ENCODE measurements at places on chromosomes 3 and 15. TPM values are rescaled to one million over a fixed set of nuclear protein-coding genes. Genes with fewer than 3 reads are reported as not detected.

SPINK8 gene
- total RNA-seq: not detected

RETNLB gene
- not detected for total RNA-seq

SRGAP3 gene
- 35.5 TPM for total RNA-seq

GOLGA6D gene
- total RNA-seq: not detected

UBE2E1 gene
- 158 TPM for total RNA-seq

MUC20 gene
- 0.29 TPM for total RNA-seq

NMNAT3 gene
- total RNA-seq: 2.4 TPM

ALDH1L1 gene
- total RNA-seq: 5.6 TPM

GRCh38 chr15:72861354-72861910 lies 77.9 kb upstream of the ADPGK start:
- no peak overlapping the region for H3K4me3 ChIP-seq
- no peak overlapping the region for H3K27ac ChIP-seq
- H3K4me1 ChIP-seq: no peaks in the 10 kb centered on the region

- no peak overlapping the region for H3K27ac ChIP-seq
- no peaks in the 10 kb centered on the region for H3K27me3 ChIP-seq
- no peak for DNase-seq
- H3K4me1 ChIP-seq: no peaks in the 10 kb centered on the region
- no peak overlapping the region for H3K4me3 ChIP-seq
Observed at GRCh38 chr3:77602722-77603121, 562.8 kb downstream of the ROBO2 start.

GRCh38 chr3:138726946-138727730 lies 107.6 kb downstream of the PIK3CB start:
- no peaks in the 10 kb centered on the region for H3K27me3 ChIP-seq
- no peak overlapping the region for H3K4me3 ChIP-seq
- no peaks in the 10 kb centered on the region for H3K4me1 ChIP-seq
- no peak overlapping the region for H3K27ac ChIP-seq
- no peak for DNase-seq
- H3K36me3 ChIP-seq: no peaks in the 10 kb centered on the region

- DNase-seq: peak; percentile 21
- no peaks in the 10 kb centered on the region for H3K36me3 ChIP-seq
- H3K4me1 ChIP-seq: no peaks in the 10 kb centered on the region
- H3K4me3 ChIP-seq: peak overlapping the region; percentile 77
Observed at GRCh38 chr3:61562721-61563312, 1.4 kb downstream of the PTPRG start.

DNA sequence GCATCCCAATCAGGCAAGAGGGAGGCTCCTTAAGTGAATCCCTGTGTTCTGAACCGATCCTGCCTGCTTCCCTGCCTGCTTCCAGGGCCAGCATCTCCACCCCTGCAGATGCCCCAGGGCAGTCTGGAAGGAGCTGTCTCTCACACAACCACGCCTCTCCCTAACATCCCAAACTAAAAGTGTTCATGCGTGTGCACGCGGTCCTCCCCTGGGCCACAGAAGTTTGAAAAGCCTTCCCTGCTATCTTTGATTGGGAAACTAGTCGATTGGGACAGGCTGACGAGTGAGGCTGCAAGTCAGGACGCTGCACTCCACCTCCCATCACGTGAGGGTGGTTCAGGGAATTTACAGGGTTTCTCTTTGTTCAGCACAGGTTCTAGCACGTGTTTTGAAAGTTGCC lies 340.9 kb upstream of the ICE2 start:
- H3K27me3 ChIP-seq: no peaks in the 10 kb centered on the region
- no peaks in the 10 kb centered on the region for H3K36me3 ChIP-seq
- no peaks in the 10 kb centered on the region for H3K4me1 ChIP-seq
- no peak overlapping the region for H3K4me3 ChIP-seq

DNA sequence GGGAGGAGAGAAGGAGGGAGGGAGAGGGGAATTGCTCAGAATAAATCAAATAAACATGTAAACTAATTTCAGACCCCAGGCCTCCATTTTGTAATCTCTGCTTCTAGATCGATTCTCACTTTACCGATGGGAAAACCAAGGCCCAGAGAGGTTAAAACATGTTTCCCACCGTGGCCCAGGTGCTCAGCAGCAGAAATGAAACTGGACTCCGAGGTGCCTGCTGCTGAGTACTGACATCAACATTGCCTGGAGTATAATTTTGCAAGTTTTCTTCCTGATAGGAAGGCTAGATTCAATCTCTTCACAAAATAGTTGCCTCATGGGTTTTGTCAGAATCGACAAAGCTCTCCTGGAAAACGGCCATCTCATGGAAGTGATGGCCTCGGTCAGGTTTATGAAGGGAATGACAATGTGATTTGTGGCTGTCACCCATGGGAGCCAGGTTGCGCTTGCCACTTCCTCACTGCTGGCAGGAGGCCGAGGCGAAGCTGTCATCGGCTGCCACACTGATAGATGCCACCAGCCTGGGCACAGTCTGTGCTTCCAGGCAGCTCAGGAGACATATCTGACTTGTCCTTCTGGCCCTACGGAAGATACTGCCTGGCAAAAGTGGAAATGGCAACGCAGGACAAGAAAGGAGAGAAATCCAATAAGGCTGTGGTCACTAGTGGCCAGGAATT lies 133.1 kb upstream of the LRRN1 start:
- H3K4me3 ChIP-seq: no peak overlapping the region
- no peaks in the 10 kb centered on the region for H3K27me3 ChIP-seq
- no peaks in the 10 kb centered on the region for H3K4me1 ChIP-seq
- no peak overlapping the region for H3K27ac ChIP-seq

DNA sequence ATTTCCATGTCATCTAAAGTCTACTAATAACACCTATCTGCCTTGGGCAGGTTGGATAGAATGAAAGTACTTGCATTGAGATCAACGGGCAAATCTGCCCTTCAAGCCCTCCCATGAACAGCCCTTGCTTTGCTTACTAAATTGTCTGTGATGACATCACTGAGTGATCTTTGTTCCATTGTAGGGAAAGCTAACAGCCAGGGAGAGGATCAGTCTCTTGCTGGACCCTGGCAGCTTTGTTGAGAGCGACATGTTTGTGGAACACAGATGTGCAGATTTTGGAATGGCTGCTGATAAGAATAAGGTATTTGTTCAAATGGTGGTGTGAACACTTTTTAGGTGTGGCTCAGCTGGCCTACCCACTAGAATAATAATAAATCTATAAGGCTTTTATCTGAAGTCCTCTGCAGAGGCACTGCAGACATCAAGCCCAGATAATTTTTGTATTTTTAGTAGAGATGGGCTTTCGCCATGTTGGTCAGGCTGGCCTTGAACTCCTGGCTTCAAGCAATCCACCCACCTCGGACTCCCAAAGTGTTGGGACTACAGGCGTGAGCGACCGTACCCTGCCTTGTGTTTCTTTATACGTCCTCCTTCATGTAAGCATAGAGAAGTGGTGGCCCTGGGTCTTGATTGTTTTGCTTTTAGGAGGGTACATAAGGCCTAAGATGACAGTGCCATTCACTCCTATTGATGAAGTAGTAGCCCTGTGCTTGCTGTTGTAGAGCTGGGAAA lies 5.7 kb downstream of the PCCB start:
- no peak for DNase-seq
- no peaks in the 10 kb centered on the region for H3K36me3 ChIP-seq
- no peak overlapping the region for H3K27ac ChIP-seq

GRCh38 chr3:103847081-103848062 lies 1412.6 kb downstream of the ZPLD1 start:
- H3K36me3 ChIP-seq: no peaks in the 10 kb centered on the region
- no peaks in the 10 kb centered on the region for H3K4me1 ChIP-seq
- H3K27ac ChIP-seq: no peak overlapping the region
- no peak overlapping the region for H3K4me3 ChIP-seq
- no peaks in the 10 kb centered on the region for H3K27me3 ChIP-seq
- no peak for DNase-seq

- H3K4me1 ChIP-seq: peaks cover 4% of the 10 kb centered on the region
- H3K4me3 ChIP-seq: no peak overlapping the region
- no peaks in the 10 kb centered on the region for H3K27me3 ChIP-seq
Observed at GRCh38 chr15:87947560-87947959, 309.0 kb downstream of the NTRK3 start.

- no peaks in the 10 kb centered on the region for H3K36me3 ChIP-seq
- no peak overlapping the region for H3K27ac ChIP-seq
- no peaks in the 10 kb centered on the region for H3K4me1 ChIP-seq
- H3K27me3 ChIP-seq: no peaks in the 10 kb centered on the region
Observed at GRCh38 chr3:173287361-173287760, 110.2 kb upstream of the NLGN1 start.

- H3K27me3 ChIP-seq: no peaks in the 10 kb centered on the region
- H3K4me3 ChIP-seq: no peak overlapping the region
- no peaks in the 10 kb centered on the region for H3K36me3 ChIP-seq
- DNase-seq: no peak
- H3K27ac ChIP-seq: no peak overlapping the region
Observed at GRCh38 chr3:172836390-172836997, 86.0 kb downstream of the ECT2 start.
